ENCODE measurements at places on chromosomes 2 and 18. TPM values are rescaled to one million over a fixed set of nuclear protein-coding genes. Genes with fewer than 3 reads are reported as not detected.

HEATR5B gene
- total RNA-seq, result 51.9 TPM

CAPN14 gene
- not detected for total RNA-seq

CSRNP3 gene
- 2.3 TPM for total RNA-seq

ANO7 gene
- 1.6 TPM for total RNA-seq

EPHA4 gene
- total RNA-seq, result 4.0 TPM

SMAD4 gene
- total RNA-seq, result 173 TPM

INPP5D gene
- 0.99 TPM for total RNA-seq

PNPT1 gene
- 5.6 TPM for total RNA-seq

PRKAG3 gene
- not detected for total RNA-seq

POU3F3 gene
- not detected for total RNA-seq

GCA gene
- total RNA-seq, result 15.2 TPM

TUBA4B gene
- not detected for total RNA-seq

GNAL gene
- total RNA-seq, result 2.1 TPM

PFN4 gene
- total RNA-seq, result not detected

TUBB8B gene
- not detected for total RNA-seq

EIF4E2 gene
- total RNA-seq, result 17.4 TPM

STAM2 gene
- 34.0 TPM for total RNA-seq

ACVR2A gene
- 25.9 TPM for total RNA-seq

HPCAL1 gene
- 41.0 TPM for total RNA-seq

CREG2 gene
- total RNA-seq, result not detected

All from body of pancreas (tissue), 4 donors.